Left kidney (tissue), 8 donors: ENCODE measurements at places on chromosomes 6 and 20. TPM values are rescaled to one million over a fixed set of nuclear protein-coding genes. Genes with fewer than 3 reads are reported as not detected.

The GMDS gene
- polyA plus RNA-seq = 60.1 TPM

The DEF6 gene
- 3.4 TPM for polyA plus RNA-seq

The RNF217 gene
- 21.2 TPM for polyA plus RNA-seq

The TCP11 gene
- 1.9 TPM for polyA plus RNA-seq

The PSORS1C2 gene
- polyA plus RNA-seq = 0.15 TPM

The CST1 gene
- polyA plus RNA-seq = not detected

The GHRH gene
- polyA plus RNA-seq = not detected

The JPH2 gene
- polyA plus RNA-seq = 1.4 TPM

The ZNF311 gene
- polyA plus RNA-seq = 7.9 TPM

The C6orf15 gene
- not detected for polyA plus RNA-seq

The HLA-DMA gene
- polyA plus RNA-seq = 14.7 TPM

The KCNK5 gene
- polyA plus RNA-seq = 9.6 TPM

The HRH3 gene
- 0.15 TPM for polyA plus RNA-seq

The B3GALT4 gene
- polyA plus RNA-seq = 4.0 TPM

The SRSF12 gene
- polyA plus RNA-seq = 20.1 TPM

The TGM3 gene
- polyA plus RNA-seq = 0.43 TPM

The KCNK17 gene
- polyA plus RNA-seq = not detected

The PDE10A gene
- polyA plus RNA-seq = 24.4 TPM

The HDGFL1 gene
- polyA plus RNA-seq = not detected

The RRAGD gene
- 34.7 TPM for polyA plus RNA-seq

The IP6K3 gene
- polyA plus RNA-seq = 1.0 TPM

The GLP1R gene
- polyA plus RNA-seq = 1.3 TPM

The AARS2 gene
- 16.9 TPM for polyA plus RNA-seq

The SLC32A1 gene
- polyA plus RNA-seq = 1.6 TPM

The POU5F1 gene
- 6.5 TPM for polyA plus RNA-seq
